Heart left ventricle (tissue), 16 donors: ENCODE measurements at places on chromosomes 7 and 10. TPM values are rescaled to one million over a fixed set of nuclear protein-coding genes. Genes with fewer than 3 reads are reported as not detected.

Gene ASZ1
- polyA plus RNA-seq = not detected

Gene SFRP4
- polyA plus RNA-seq = 0.65 TPM

Gene GPR15LG
- not detected for polyA plus RNA-seq

Gene GRM3
- not detected for polyA plus RNA-seq

Gene GFRA1
- 0.76 TPM for polyA plus RNA-seq

Gene PTN
- 3.6 TPM for polyA plus RNA-seq

Gene C7orf25
- 7.8 TPM for polyA plus RNA-seq

Gene TAC1
- polyA plus RNA-seq = not detected

Gene FAM25C
- not detected for polyA plus RNA-seq

Gene SPDYE5
- polyA plus RNA-seq = not detected

Gene TMEM270
- polyA plus RNA-seq = not detected

Gene FIGNL1
- 1.9 TPM for polyA plus RNA-seq

Gene TCAF2
- polyA plus RNA-seq = 0.27 TPM

Gene BAG3
- 271 TPM for polyA plus RNA-seq
